ENCODE measurements at places on chromosomes 16 and 17. TPM values are rescaled to one million over a fixed set of nuclear protein-coding genes. Genes with fewer than 3 reads are reported as not detected.

DNA sequence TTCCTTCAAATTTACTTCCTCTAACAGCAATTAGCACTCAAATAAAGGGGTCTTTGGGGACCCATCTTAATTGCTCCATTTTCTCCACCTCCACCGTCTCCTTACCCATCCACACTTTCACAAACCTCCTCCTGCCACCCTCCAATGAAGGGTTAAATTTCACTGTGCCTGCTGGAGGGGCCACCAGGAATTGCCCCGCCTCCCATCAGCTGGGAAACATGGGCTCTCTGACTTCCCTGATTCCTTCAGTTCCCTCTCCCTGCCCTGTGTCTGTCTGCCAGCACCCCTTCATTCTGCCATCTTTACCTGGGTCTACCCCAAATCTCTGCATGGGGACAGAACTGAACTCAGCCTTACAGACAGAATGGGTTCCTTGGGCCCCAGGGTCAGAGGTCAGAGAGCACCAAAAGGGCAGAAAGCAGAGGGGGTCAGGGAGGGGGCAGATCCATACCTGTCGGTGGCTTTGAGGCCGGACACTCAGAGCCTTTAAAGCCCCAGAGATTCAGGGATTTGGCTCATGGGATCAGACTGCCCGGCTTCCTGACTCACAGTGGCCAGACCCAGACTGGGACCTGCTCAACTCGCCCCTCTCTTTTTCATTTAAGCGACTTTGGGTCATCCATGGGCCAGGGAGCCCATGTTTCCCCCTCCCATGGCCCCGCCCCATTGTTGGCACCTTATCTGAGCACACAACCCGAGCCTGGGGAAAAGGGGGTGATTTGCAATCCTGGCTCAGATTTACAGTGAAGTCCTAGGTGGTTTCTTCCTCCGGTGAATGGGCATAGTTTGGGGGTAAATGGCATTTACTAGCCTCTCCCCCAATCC, 17.6 kb upstream of the SP2 start:
- H3K4me3 ChIP-seq: no peak overlapping the region
- H3K4me1 ChIP-seq: peaks cover 10% of the 10 kb centered on the region
- H3K36me3 ChIP-seq: peaks cover 4% of the 10 kb centered on the region
- H3K27me3 ChIP-seq: peaks cover 85% of the 10 kb centered on the region
- H3K27ac ChIP-seq: no peak overlapping the region

- H3K4me1 ChIP-seq: no peaks in the 10 kb centered on the region
- no peaks in the 10 kb centered on the region for H3K27me3 ChIP-seq
- H3K4me3 ChIP-seq: no peak overlapping the region
- H3K36me3 ChIP-seq: peaks cover 43% of the 10 kb centered on the region
Measured at GRCh38 chr17:82188001-82188961, 24.4 kb downstream of the CCDC57 start.

DNA sequence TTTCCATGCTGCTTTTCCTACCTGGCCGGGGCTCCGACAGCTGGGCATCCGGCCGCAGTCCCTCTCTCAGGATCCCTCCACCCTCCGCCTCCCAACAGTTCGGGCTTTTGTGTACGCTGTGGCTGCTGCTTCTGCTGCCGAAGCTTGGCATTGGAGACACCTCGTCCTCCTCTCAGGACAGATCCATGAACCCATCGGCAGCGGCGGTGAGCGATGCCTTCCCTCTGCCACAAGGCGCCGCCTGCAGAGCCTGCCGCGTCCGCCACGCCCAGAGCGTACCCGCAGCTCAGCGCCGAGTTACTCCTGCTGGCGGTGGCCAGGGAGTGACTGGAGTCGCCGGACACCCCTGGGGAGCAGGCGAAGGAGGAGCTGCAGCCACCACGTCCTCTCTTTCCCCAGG, 2032.8 kb downstream of the TP53TG3F start:
- H3K27me3 ChIP-seq: no peaks in the 10 kb centered on the region
- H3K27ac ChIP-seq: no peak overlapping the region
- H3K36me3 ChIP-seq: no peaks in the 10 kb centered on the region
- H3K4me3 ChIP-seq: no peak overlapping the region

GRCh38 chr16:49640581-49640980, 215.3 kb downstream of the ZNF423 start:
- no peak overlapping the region for H3K27ac ChIP-seq
- H3K27me3 ChIP-seq: peaks cover 62% of the 10 kb centered on the region
- H3K4me3 ChIP-seq: no peak overlapping the region
- no peaks in the 10 kb centered on the region for H3K4me1 ChIP-seq
- H3K36me3 ChIP-seq: no peaks in the 10 kb centered on the region

- H3K27ac ChIP-seq: no peak overlapping the region
- peaks cover 5% of the 10 kb centered on the region for H3K36me3 ChIP-seq
- peaks cover 32% of the 10 kb centered on the region for H3K27me3 ChIP-seq
- H3K4me1 ChIP-seq: no peaks in the 10 kb centered on the region
- no peak overlapping the region for H3K4me3 ChIP-seq
Measured at GRCh38 chr16:6016530-6017184, 919.1 kb upstream of the EEF2KMT start.

GRCh38 chr17:73657473-73658116, 13.3 kb upstream of the SDK2 start:
- DNase-seq: peak; percentile 73
- H3K4me1 ChIP-seq: no peaks in the 10 kb centered on the region
- no peak overlapping the region for H3K4me3 ChIP-seq
- H3K27me3 ChIP-seq: peaks cover 61% of the 10 kb centered on the region
- no peaks in the 10 kb centered on the region for H3K36me3 ChIP-seq

DNA sequence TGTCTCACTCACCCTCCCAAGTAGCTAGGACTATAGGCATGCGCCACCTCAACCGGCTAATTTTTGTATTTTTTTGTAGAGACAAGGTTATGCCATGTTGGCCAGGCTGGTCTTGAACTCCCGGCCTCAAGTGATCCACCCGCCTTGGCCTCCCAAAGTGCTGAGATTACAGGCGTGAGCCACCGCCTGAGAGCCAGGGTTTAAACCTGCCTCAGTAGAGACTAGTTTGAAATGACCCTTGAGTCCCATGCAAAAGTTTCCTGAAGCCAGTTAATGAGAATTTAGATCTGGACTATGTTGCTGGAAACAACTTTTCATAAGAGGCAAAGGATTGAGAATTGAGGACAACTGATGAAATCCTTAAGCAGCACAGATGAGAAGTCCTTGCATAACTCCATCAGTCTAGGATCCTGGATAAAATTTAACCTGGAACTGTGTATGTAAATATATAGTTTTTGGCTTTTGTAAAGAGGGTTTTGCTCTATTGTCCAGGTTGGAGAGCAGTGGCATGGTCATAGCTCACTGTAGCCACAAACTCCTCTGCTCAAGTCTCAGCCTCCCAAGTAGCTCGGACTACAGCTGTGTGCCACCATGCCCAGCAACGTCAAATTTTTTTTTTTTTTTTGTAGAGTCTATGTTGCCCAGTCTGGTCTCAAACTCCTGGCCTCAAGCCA, 43.2 kb downstream of the CYB5B start:
- H3K27me3 ChIP-seq: no peaks in the 10 kb centered on the region
- no peak overlapping the region for H3K4me3 ChIP-seq
- H3K36me3 ChIP-seq: peaks cover 13% of the 10 kb centered on the region
- no peak overlapping the region for H3K27ac ChIP-seq
- peaks cover 19% of the 10 kb centered on the region for H3K4me1 ChIP-seq
- no peak for DNase-seq

- no peak for DNase-seq
- peaks cover 46% of the 10 kb centered on the region for H3K4me1 ChIP-seq
- no peak overlapping the region for H3K4me3 ChIP-seq
Measured at GRCh38 chr17:40520991-40521453, 19.6 kb upstream of the TNS4 start.

GRCh38 chr17:65626451-65626850, 65.0 kb upstream of the AXIN2 start:
- H3K27me3 ChIP-seq: no peaks in the 10 kb centered on the region
- no peak for DNase-seq
- H3K4me3 ChIP-seq: no peak overlapping the region

DNA sequence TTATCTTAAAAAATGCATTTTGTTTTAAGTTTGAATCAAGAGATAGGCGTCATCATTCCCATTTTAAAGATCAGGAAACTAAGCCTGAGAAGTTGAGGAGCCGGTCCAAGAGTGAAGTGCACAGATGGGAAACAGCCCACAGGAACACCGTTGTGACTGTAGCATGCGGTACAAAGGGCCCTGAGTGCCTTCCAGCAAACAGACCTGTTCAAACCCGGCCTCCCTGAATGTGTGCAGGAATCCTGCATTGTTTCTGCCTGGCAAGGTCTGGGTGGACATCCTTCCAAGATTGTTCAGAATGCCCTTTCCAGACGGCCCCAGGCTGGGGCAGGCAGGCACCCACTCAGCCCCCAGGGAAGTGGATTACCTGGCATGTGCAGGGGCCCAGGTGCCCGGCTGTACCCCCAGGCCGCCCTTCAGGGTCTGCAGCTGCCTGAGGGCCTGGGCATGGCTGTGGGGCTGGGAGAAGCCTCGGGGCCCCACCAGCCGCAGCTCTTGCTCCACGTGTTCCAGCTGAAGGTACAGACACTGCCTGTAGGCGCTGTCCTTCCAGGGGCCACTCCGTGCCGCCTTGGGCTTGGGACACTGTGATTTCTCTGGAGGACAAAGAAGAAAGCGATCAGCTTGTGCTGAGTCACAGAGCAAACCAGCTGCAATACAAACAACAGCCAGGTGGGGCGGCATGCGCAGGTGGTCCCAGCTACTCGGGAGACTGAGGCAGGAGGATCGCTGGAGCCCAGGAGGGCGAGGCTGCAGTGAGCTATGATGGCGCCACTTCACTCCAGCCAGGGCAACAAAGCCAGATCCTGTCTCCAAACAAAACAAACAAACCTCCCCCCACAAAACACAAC, 45.0 kb upstream of the GCSH start:
- H3K27ac ChIP-seq: peak overlapping the region; percentile 85
- H3K36me3 ChIP-seq: peaks cover 25% of the 10 kb centered on the region
- peak; percentile 60 for DNase-seq
- H3K27me3 ChIP-seq: no peaks in the 10 kb centered on the region
- H3K4me3 ChIP-seq: no peak overlapping the region

DNA sequence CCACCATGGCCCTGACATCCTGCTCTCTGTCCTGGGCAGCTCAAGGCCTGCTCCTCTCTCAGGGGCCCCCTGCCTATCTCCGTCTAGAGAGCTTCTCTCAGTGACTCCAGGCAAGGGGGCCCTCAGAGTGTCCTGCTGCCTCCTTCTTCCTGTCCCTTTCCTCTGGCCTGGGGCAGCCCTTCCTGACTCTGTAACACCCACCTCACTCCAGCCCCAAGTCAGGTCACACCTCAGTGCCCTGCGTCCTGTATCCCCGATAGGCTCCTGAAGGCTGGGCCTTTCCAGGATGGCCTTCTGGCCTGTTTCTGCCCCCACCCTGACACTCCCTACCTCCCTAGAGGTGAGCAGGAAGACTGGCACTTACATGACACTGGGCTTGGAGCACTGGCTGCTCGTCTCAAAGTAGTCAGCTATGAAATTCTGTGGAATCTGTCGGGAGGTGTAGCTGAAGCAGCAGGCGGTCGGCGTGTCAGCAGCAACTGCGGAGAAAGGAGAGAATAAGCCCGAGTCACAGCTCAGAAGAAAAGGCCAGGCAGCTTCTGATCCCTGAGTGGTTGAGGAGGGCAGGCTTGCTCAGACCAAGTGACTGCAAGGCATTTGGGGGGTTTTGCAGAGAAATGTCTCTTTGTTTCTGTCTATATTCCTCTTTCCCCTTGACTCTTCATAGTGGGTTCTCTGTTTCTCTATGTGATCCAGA, 976 bp downstream of the CCL3L1 start:
- DNase-seq: no peak
- H3K27ac ChIP-seq: no peak overlapping the region
- no peaks in the 10 kb centered on the region for H3K36me3 ChIP-seq
- H3K4me1 ChIP-seq: no peaks in the 10 kb centered on the region
- peaks cover 8% of the 10 kb centered on the region for H3K27me3 ChIP-seq

DNA sequence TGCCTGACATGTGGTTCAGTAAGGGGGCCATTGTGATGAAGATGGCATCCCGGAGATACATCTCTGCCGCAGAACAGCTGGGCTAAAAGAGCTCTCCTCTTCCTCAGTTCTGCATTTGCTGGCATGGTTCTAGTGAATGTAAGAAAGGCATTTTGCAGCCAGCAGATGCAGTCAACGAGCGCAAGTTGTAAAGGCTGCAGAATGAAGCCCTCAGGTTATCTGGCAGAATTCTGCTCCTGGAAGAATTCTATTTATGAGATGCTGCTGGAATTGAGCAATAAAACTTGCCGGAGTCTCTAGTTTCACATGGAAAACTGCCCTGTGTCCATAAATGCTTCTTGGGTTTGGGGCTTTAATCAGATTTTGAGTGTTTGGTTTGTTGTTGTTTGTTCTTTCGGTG, 176.8 kb upstream of the HSBP1 start:
- H3K4me1 ChIP-seq: no peaks in the 10 kb centered on the region
- H3K4me3 ChIP-seq: no peak overlapping the region
- no peaks in the 10 kb centered on the region for H3K36me3 ChIP-seq
- peaks cover 40% of the 10 kb centered on the region for H3K27me3 ChIP-seq

- H3K27me3 ChIP-seq: no peaks in the 10 kb centered on the region
- peaks cover 3% of the 10 kb centered on the region for H3K36me3 ChIP-seq
- H3K4me3 ChIP-seq: no peak overlapping the region
Measured at GRCh38 chr16:87800497-87800896, 34.7 kb upstream of the KLHDC4 start.

- no peaks in the 10 kb centered on the region for H3K4me1 ChIP-seq
- H3K36me3 ChIP-seq: no peaks in the 10 kb centered on the region
- no peak for DNase-seq
- H3K27me3 ChIP-seq: peaks cover 90% of the 10 kb centered on the region
- no peak overlapping the region for H3K27ac ChIP-seq
- no peak overlapping the region for H3K4me3 ChIP-seq
Measured at GRCh38 chr17:73506470-73507435, 137.5 kb downstream of the SDK2 start.

DNA sequence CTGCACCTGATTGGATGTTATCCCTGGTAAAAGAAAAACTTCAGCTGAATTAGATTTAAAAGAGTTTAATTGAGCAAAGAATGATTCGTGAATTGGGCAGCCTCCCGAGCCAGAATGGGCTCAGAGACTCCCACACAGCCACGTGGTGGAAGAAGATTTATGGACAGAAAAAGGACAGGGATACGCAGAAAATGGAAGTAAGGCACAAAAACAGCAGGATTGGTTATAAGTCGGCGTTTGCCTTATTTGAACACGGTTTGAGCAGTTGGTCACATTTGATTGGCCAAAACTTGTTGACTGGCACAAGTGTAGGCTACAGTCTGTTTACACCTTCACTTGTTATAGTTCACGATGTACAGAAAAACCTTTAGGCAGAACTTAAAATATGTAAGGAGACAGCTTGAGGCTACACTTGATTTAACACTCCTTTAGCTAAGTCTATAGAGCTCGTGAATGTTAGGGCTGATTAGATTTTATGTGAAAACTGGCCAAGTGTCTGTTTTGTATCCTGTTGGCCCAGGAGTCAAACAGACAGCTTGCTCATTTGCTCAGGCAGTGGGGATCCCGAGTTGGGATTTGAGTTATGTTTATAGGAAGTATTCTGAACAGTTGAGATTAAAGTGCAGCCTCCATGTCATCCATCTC, 119.5 kb upstream of the SHISA6 start:
- H3K4me1 ChIP-seq: no peaks in the 10 kb centered on the region
- no peak for DNase-seq
- H3K27ac ChIP-seq: no peak overlapping the region
- H3K27me3 ChIP-seq: no peaks in the 10 kb centered on the region
- H3K36me3 ChIP-seq: no peaks in the 10 kb centered on the region

GRCh38 chr16:64919929-64920607, 201.8 kb downstream of the CDH11 start:
- H3K27me3 ChIP-seq: no peaks in the 10 kb centered on the region
- H3K27ac ChIP-seq: no peak overlapping the region
- no peak for DNase-seq
- no peaks in the 10 kb centered on the region for H3K36me3 ChIP-seq
- H3K4me1 ChIP-seq: no peaks in the 10 kb centered on the region

The MT1F gene
- total RNA-seq: 2.6 TPM

The MYH3 gene
- 2.7 TPM for total RNA-seq

The ZPBP2 gene
- total RNA-seq: not detected

The PRSS27 gene
- 2.0 TPM for total RNA-seq

The CD300A gene
- 0.45 TPM for total RNA-seq

The KRT12 gene
- total RNA-seq: 2.7 TPM

The CTRB1 gene
- total RNA-seq: not detected

The CDK5RAP3 gene
- 431 TPM for total RNA-seq

The GIT1 gene
- total RNA-seq: 46.3 TPM
